Activated T-helper 2 cell treated with anti-CD3 and anti-CD28 coated beads, Interferon-gamma antibody, Interleukin-2, Interleukin-4, amounts not matched to agents 10 μg/mL and 5 μg/mL and 100 μg/mL, durations not matched to agents 14 hours and 24 hours and 36 hours (primary cell): ENCODE measurements at places on chromosomes 2 and 18.

DNA sequence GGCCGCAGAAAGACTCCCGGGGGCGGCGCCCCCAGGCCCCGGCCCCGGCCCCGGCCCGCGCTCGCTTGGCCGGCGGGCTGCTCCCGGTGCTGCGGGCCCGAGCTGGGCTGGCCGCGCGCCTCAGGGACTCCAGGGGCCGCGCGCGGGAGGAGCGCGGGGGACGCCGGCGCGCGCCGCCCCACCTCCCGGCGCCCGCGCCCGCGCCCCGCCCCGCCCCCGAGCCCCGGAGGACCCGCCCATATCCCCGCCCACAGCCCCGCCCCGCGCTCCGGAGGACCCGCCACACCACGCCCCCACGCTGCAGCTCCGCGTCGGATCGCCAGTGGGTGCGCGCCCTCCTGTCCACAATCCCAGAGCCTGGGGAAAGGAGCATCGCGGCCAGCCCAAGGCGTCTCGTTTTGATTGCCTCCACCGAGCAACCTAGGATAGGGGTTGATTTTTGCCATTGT, at the start of gene PARD6G:
TSS of gene PARD6G (minus strand) at position 122 of the 449 bp plus-strand sequence. CDS start 166 bp downstream, outside the sequence.
- DNase-seq: peak; percentile 31

DNA sequence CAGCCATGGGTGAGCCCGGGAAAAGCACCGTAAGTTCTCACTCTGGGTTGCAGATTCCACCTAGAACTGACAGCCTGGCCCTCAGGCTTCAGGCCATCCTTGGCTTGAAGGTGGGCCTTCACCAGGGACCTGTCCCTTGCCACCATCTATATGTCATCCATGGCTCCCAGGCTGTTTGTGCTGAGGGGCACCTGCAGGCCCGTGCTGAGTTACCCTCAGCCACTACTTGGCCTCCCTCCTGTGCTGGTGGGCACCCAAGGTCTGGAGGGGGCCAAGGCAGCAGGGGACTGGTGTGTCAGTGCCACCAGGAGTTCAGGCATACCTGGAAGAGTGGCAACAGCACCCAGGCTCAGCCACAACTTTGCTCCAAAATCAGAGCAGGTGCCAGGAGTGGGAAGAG, 326.2 kb upstream of the SMIM21 start:
- DNase-seq: no peak

GRCh38 chr2:32758232-32758631, 130.4 kb downstream of the TTC27 start:
- no peak for DNase-seq

DNA sequence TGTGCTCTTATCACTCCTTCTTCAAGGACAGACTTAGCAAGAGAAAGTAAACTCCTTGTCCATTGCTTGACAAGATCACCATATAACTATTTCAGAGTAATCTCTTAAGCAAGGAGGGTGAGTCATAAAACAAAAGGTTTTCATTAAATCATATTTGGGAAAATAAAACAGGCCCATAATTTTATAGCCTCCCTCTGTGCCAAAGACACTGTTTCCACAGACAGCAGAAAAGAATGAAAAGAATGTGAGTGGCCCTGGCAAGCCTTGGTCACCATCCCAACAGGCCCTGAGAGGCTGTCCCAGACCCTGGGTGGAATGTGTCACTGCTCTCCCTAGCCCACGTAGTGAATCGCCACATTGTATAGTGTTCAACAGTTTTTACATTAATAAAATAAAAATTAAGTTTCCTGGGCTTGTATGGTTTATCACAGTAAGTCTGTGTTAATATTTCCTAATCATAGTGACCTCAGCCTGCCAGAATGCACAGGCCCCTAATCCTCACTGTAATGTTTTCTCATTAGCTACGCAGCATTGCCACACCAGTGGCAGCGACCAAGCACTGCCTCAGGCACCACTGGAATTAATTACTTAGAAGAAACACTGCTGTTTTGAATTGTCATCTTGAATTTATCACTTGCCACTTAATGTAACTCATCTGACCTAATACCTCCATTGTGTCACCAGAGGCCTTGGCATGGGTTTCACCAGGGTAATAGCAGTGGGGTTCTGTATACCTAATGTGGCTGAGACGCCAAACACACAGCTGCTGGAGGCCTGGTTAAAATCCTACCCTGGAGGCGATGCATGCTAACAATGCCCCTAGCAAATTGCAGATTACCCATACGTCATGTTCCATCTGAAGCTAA, 401.9 kb downstream of the LNPK start:
- no peak for DNase-seq

GRCh38 chr2:164496881-164497280, 124.4 kb downstream of the GRB14 start:
- DNase-seq: no peak

GRCh38 chr2:176492583-176492982, 223.3 kb downstream of the MTX2 start:
- DNase-seq: no peak

DNA sequence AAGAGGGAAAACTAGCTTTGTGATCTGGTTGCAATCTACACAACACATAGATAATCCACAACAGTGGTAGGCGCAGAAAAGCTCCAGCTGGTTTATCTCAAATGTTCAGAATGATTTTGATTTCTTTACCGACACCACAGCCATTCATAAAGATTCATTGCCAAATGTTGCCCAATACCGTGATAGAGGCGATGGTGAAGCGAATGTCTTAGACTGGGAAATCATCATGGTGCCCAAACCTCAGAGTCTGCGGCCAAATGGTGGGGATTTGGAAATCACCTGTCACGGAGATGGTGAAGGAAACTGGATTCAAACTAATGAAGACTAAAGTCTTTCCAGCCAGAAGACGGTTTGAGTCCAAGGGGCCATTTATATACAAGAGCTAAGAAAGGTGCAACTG, 48.5 kb upstream of the CCDC150 start:
- DNase-seq: no peak

DNA sequence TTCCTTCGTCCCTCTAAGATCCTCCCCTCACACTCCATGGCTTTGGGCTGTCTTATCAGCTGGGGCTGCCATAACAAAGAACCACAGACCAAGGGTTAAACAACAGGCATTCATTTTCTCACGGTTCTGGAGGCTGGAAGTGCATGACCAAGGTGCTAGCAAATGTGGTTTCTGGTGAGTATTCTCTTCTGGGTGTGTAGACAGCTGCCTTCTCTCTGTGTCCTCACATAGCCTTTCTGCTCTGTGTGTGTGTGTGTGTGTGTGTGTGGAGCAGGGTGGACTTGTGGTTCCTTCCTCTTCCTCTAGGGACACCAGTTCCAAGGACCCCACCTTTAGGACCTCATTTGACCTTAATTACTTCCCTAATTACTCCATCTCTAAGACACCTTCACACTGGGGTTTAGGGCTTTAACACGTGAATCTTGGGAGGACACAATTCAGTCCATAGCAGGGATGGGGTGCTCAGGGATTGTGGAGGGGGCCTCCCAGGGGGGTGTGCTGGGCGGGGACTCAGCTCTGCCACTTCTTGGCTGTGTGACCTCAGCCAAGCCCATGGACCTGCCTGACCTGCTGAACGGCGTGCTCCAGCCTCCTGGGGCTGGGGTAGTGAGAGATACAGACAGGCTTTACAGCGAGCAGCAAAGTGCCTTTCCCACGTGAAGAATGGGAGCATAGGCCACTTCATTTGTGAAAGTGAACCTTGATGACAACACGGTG, 38.0 kb downstream of the ACKR3 start:
- DNase-seq: no peak

- DNase-seq: no peak
Observed at GRCh38 chr2:235911633-235912233, 256.5 kb downstream of the GBX2 start.

DNA sequence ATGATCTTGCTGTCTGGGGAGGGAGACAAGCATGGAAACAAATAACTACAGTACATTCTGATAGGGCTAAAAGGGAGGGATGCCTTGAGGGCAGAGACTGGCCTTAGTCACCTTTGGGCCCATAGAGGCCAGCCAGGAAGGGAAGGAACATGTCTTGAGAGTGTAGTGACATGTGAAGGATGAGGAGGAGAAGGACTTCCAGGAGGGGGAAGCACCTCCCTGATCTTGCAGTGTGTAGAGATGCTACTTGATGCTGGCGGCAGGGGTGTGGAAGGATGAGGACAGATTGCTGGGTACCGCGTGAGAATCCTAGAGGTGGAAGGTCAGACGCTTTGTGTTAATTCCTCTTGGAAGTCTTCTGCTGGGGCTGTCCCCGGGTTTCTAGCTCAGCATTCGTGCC, 13.1 kb downstream of the TET3 start:
- no peak for DNase-seq

DNA sequence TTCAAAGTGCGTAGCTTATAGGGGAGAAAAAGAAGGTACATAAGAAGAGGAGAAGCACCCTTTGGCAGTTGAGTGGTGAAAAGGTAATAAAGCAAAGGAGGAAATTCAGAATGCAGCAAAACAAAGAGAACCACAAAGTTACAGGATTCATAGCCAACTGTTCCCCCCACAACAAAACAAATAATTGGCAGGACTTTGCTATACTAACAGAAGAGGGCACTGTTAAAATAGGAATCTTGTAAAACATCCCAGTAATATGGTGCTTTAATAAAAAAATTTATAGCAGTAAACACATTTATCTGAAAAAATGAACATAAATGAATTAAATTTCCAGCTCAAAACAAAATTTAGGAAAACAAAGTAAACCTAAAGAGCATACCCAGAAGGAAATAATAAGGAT, 42.3 kb downstream of the R3HDM1 start:
- no peak for DNase-seq

- no peak for DNase-seq
Observed at GRCh38 chr2:120957905-120958304, 222.2 kb downstream of the GLI2 start.

DNA sequence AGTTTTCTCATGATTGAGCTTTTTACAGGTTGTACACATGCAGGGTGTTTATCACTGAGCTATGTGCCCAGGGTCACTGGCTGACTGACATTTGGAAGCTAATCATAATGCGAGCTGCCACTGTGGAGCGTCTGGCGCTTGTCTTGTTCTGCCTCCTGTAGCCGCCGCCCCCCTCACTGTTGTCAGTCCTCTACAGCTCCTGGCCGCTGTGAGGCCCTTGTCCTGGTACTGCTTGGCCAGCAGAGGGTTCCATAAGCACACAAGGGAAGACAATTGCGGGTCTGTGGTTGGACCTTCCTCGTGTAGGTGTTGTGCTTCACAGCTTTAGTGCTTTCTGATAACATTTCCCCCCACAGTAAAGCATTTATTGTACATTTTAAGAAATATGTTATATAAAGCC, 105.6 kb upstream of the LDLRAD4 start:
- no peak for DNase-seq

- no peak for DNase-seq
Observed at GRCh38 chr2:36993841-36994620, 27.7 kb upstream of the STRN start.

DNA sequence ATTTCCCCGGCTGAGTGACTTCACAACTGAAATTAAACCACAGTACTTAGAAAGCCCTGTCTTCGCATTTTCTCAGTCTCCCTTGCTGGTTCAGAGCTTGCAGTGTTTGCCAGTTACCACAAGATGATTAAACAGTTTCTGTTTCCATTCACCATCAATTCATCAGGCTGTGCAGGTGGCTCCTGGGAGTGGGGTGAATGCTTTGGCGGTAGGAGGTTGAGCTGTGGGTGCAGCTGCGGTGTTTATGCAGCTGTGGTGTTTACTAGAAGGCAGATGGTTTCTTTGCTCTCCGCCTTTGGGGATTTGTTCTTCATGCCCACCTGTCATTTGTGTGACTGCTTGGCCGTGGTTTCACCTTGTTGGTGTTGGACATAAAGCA, 16.1 kb downstream of the ACOXL start:
- peak; percentile 81 for DNase-seq

DNA sequence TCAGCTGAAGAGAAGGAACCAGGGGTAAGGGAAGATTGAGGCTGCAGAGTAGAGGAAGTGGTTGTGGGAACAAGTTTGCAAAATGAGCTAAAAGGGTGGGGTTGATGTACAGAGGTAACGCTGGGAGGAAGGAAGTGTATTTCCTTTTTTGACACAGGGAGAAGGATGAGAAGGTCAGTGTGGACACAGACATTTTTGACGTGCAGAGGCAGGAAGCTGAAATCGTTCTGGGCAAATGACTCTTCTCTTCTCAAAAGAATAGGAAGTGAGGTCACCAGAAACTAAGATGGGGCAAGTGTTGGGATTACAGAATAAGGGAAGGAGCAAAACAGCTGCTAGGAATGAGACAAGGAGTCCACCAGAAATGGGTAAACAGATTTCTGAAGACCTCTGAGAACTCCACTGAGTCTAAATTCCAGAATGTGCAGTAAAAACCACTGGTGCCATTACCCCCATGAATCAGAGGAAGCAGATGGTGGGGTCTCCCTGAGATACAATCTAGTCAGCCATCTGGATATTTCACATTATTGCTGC, 20.0 kb upstream of the RNF149 start:
- DNase-seq: peak; percentile 50

DNA sequence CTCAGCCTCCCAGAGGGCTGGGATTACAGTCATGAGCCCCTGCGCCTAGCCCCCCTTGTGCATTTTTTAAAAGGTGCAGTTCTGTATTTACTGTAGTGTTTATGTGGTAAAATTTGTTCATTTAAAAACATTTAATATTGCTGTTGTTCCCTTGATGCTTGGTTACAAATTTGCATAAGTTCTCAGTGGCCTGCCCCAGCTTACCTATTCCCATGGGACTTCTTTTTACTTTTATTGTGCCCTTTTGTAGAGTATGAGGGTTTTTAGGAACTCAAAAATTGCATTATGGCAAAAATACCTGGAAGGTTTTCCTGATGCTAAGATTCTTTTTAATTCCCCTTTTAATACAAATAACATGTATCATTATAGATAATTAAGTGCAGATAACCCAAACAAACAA, 63.0 kb downstream of the DGKD start:
- DNase-seq: no peak

GRCh38 chr2:81714817-81715216, 1410.3 kb upstream of the LRRTM1 start:
- DNase-seq: no peak

GRCh38 chr2:172447811-172448493, 20.6 kb downstream of the ITGA6 start:
- DNase-seq: no peak

DNA sequence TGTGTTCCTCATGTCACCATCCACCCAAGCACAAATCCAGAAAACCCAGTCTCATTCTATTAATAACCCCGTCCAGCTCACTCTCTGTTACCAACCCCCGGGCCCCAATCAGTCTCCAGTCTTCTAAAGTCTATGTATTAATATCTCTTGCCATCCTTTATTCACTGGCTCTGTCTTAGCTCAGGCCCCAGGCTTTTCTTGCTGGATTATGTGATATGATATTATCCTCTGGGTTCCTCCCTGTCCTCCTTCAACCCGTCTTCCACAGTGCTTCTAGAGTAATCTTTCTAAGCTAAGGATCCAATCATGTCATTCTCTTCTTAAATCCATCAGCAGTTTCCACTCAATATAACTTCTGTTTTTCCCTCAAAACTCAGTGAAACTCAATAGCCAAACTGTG, 240.5 kb upstream of the OSR1 start:
- DNase-seq: no peak

GRCh38 chr2:100563407-100564247, 834 bp downstream of the PDCL3 start:
- no peak for DNase-seq

- no peak for DNase-seq
Observed at GRCh38 chr18:78878335-78878734, 101.3 kb upstream of the SALL3 start.
